ENCODE measurements at places on chromosomes 5 and 9. TPM values are rescaled to one million over a fixed set of nuclear protein-coding genes. Genes with fewer than 3 reads are reported as not detected.

The TEK gene
- 19.2 TPM for total RNA-seq

The TNPO1 gene
- 545 TPM for total RNA-seq

The GTF3C4 gene
- 8.8 TPM for total RNA-seq

The ADGRV1 gene
- 0.18 TPM for total RNA-seq

The SLC34A3 gene
- total RNA-seq = not detected

The TXN gene
- total RNA-seq = 408 TPM

The PITX1 gene
- total RNA-seq = 208 TPM

The ETF1 gene
- 100 TPM for total RNA-seq

The TNC gene
- 46.8 TPM for total RNA-seq

The FBXL7 gene
- 2.9 TPM for total RNA-seq

The BARX1 gene
- total RNA-seq = not detected

The TMEM174 gene
- total RNA-seq = not detected

All from smooth muscle cell of bladder (primary cell).